Forelimb muscle (tissue), 1 donor: ENCODE measurements at places on chromosomes 5 and 9. TPM values are rescaled to one million over a fixed set of nuclear protein-coding genes. Genes with fewer than 3 reads are reported as not detected.

Gene SMIM33
- not detected for polyA plus RNA-seq

DNA sequence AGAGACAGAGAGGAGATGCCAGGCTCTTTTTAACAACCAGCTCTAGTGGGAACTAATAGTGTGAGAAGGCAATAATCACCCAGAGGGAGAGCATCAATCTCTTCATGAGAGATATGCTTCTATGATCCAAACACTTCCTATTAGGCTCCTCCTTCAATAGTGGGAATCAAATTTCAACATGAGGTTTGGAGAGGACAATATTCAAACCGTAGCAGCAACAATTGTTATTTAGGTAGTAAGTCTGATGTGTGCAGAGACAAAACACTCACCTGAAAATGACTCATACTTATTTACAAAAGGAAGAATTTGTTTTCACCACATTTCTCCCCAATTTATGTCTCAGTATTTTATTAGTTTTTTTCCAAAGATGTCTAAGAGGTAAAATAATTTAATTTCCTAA, 144.3 kb downstream of the ST8SIA4 start:
- no peak for DNase-seq

GRCh38 chr5:153798830-153799229, 239.9 kb downstream of the FAM114A2 start:
- no peak for DNase-seq

Gene CCL27
- polyA plus RNA-seq = 0.51 TPM

Gene DNAH5
- 0.57 TPM for polyA plus RNA-seq
